ENCODE measurements at places on chromosomes 11 and 22.

- no peak for DNase-seq
Measured at GRCh38 chr11:7639643-7640025, 33.7 kb downstream of the CYB5R2 start.

- DNase-seq: no peak
Measured at GRCh38 chr11:62439785-62440602, 21.2 kb downstream of the SCGB1A1 start.

DNA sequence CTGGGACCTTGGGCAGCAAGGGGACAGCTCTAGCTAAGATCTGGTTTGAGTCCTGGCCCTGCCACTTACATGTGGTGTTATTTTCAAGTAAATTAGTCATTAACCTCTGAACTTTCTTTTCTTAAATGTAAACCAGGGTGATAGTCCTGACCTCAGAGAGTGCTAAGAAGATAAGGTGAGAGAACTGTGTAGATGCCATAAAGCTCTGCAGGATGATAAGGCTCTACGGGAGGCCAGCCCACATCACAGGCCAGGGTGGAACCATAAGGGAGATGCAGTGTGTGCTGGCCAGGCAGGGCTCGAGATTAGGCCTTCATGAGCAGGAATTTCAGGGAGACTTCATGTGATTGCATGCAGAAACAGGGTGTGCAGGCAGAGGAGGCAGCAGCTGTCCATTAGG lies 24.2 kb downstream of the NECTIN1 start:
- DNase-seq: no peak

DNA sequence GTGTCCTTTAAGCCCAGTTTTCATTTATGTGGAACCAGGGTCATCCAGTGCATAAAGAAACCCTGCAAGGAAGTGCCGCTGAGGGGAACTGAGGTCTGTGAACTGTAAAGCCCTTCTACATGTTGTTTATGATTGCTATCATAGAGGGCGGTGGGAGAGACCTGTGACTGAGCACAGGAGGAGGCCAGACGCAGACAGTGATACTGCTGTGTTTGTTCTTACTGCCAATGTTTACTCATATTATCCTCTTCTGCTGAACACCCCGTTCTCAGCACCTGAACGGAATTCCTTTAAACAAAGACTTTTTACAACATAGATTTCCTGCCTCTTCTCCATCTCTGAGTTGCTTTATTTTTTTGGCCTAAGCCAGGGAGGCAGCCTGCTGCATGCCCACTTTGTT lies 967 bp upstream of the GALNT18 start:
- DNase-seq: no peak

DNA sequence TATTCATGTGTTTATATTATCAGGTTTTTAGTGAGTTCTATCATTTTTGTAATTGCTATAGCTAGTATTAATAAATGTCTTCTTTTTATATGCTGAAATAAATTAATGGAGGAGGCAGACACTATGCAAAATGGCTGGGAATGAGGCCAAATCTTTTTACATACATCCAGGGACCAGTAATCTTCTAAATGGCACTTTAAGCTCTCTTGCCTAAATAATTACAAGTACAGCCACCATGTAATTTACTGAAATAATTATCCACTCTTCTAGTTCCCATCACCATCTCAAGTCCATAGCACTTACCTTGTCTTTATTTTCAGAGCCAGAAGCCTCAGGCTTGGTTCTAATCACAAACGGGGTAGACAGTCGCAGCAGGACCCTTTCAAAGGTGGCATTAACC lies 79.1 kb downstream of the GUCY1A2 start:
- no peak for DNase-seq

DNA sequence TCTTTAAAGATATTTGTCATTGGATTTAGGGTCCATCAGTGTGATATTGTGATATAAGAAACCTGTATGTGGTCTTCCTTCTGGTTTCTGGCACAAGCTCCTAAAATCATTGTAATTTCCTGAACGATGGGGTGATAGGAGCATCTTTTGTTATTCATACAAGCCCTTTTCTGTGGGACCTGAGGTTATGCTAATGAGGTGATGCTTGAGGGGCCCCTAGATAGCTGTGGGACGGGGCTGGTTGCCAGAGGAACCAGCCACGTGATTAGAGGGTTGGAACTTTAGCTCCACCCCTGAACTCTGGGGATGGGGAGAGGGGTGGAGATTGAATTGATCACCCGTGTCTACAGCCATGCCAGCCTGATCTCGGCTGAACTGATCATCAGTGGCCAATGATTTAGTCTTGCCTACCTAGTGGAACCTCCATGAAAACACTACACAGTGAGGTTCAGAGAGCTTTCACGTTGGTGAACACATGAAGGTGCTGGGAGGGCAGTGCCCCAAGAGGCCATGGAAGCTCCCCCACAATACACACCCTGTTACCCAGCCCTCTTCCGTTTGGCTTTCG lies 62.8 kb downstream of the BCR start:
- no peak for DNase-seq

GRCh38 chr11:78069465-78069864 lies 5.8 kb downstream of the THRSP start:
- no peak for DNase-seq

GRCh38 chr11:34263441-34264091 lies 94.2 kb downstream of the ABTB2 start:
- DNase-seq: no peak

DNA sequence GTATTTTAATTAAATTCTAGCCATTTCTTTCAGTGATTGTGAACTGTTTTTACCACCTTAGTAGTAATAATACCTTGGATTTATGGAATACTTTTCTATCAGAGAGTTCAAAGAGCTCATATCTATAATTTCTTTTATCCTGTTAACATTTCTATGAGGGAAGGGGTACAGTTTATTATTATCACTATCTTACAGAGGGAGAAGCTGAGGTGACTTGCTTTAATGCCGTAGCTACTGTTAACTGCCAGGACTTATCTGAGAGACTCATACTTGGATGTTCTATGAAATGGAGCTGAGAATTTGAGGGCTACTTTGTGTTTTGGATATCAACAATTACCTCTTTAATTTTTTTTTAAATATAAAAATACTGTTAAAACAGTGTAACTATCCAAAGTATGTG lies 3.3 kb downstream of the REXO2 start:
- no peak for DNase-seq

GRCh38 chr11:19389787-19390303 lies 149.1 kb upstream of the E2F8 start:
- DNase-seq: no peak

GRCh38 chr22:26663374-26663923 lies 6.1 kb downstream of the MIAT start:
- DNase-seq: no peak

DNA sequence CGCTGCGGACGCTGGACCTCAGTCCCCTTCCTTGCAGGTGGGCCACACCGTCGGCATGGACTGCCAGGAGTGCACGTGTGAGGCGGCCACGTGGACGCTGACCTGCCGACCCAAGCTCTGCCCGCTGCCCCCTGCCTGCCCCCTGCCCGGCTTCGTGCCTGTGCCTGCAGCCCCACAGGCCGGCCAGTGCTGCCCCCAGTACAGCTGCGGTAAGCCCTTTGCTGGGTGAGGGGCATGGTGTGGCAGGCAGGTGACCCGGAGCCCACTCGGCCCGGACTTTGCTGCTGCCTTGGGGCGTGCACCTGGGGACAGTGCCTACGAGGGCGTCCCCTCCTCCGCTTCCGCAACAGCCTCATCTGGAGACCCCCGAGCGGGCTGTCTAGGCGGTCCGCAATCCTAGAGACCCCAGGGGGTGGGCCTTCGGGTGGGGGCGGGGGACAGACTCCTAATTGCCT lies 25.4 kb upstream of the MUC5B start:
- DNase-seq: no peak

DNA sequence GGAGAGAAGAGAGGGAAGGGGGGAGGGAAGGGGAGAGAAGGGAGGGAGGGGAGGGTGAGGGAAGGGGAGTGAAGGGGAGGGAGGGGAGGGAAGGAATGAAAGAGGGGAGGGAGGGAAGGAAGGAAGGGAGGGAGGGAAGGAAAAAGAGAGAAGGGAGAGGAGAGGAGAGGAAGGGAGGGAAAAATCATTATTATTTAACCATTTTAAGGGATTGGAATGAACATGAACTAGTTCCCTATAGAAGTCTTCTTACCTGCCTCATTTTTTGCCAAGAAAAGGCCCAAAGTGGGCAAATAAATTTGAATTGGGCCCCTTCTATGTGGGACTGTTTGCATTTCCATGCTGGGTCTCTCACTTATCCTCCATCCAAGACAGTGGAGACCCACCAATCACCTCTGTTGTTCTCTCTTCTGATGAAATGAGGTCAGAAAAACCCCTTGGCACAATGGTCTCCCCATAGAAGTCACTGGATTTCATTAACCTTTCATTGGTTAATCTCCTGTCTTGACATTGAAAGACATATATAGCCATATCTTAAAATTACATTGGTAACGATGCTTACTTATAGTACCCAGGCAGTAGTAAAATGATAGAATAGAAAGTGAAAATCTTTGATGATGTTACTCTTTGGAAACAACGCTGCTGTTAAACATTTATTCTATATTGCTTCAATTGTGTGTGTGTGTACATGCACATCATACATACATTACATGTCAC lies 80.1 kb upstream of the ASPHD2 start:
- DNase-seq: no peak

DNA sequence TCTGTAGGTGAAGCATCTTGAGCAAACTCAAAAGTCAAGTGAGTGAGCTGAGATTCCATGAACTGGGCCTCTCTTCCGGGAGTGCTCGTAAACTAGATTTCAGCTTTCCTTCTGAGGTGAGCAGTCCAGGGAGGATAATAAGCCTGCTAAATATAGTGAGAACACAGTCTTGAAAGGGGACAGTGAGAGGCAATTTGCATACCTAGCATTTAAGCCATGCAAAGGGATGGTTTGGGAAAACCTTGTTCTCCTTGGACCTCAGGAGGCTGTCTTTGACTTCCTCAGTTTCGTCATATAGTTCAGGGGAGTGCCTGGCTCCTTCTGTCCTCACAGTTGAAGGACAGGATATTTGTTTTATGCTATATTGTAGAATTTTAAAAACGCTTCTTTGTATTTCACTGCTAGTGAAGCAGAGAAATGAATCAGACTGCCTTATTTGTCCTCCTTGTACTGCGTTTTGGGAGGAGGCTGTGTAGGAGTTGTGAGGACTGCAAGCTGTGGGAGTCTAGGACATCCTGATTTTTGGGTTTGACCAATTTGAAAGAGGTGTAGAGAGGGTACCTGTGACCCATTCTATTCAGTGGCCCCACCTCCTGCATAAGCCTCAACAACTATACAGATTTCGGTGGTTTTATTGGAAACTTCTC lies 11.0 kb upstream of the SORL1-AS1 start:
- no peak for DNase-seq

GRCh38 chr11:3803726-3804495 lies 4.4 kb upstream of the PGAP2 start:
- DNase-seq: no peak

- no peak for DNase-seq
Measured at GRCh38 chr11:27619763-27620335, 80.4 kb downstream of the BDNF start.

DNA sequence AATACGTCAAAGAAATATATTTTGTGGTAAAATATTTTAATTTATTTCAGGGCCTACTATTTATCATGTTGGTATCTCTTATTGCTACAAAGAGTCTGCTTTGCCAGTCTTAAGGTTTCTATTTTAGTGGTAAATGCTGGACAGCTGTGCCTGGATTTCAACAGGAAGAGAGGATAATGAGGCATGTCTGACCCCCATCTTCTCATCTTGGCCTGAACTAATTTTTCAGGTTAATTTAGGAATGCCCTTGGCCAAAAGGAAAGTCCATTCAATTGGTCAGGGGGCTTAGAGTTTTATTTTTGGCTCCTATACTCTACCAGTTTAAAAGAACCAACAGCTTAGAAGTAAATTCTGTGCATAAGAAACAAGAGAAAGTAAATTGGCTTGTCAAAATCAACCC lies 428.2 kb downstream of the LUZP2 start:
- no peak for DNase-seq

- DNase-seq: peak; percentile 99
Measured at GRCh38 chr11:66001942-66002647, at the start of the genes BANF1 and EIF1AD. Gene BANF1, plus strand, starts transcription at chr11:66002503. Its CDS starts 748 bp downstream, at chr11:66003251. Gene EIF1AD, minus strand, starts transcription at chr11:66002157. Its CDS starts 1,768 bp downstream, at chr11:66000389.

DNA sequence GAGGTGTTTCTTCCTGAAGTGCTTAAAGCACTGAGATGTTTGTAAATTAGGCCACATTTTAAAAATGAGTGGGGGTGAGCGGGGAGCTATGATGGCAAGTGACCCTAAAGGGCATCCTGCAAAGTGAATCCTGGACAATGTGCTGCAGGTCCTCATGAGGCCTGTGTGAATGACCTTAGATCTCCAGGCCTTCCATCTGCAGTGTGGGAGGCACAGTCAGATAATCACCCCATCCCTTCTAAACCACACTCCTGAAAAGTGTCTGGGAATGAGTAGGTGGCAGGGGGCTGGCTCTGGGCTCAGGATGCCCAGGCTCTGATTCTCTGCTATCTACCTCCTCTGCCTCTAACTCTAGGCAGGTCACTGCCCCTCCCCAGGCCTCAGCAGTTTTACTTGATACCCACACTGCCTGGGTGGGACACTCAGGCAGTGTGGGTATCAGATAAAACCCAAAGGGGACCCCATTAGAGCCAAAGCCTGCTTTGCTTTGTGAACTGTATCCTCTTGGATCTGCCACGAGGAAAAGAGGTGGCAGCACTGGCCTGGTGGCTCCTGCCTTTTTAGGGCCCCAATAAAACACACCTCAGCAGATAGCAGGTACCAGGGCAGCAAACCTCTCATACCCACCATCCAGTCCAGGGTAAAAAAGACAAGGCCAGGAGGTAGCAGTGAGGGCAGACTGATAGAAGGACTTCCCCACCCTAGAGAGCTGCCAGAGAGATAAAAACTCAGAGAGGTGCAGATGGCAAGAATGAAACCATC lies 10.5 kb downstream of the STARD10 start:
- no peak for DNase-seq

GRCh38 chr22:45083659-45084305 lies 74.0 kb upstream of the PHF21B start:
- no peak for DNase-seq
